ENCODE measurements at places on chromosomes 3 and 15. TPM values are rescaled to one million over a fixed set of nuclear protein-coding genes. Genes with fewer than 3 reads are reported as not detected.

- DNase-seq, result no peak
Observed at GRCh38 chr3:33317963-33318709, 40.9 kb downstream of the FBXL2 start.

- no peak for DNase-seq
Observed at GRCh38 chr3:13210221-13210975, 137.2 kb upstream of the IQSEC1 start.

DNA sequence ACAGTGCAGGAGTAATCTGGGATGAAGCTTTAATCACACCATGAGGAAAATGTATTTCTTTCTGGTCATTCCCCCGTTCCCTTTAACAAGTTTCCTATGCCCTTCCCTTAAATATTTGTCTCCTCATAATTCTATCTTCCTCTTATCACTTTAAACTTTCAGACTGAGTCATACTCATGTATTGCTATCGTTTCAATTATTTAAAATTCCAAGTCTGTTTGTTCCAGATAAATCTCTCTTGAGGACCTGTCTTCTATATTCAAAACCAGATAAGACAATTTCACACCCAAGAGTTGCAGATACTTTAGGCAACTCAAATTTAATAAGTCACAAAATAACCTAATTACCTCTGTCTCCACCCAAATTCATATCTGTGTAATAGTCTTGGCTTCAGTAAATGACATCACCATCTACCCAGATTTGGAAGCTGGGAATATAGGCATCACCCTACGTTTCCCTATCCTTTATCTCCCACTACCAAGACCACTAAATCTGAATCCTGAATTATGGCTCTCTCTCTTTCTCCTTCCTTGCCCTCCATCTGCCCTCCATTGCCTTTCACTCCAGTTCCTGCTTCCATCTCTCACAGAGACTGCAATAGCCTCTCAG, 220.1 kb downstream of the PYDC2 start:
- no peak for DNase-seq

GRCh38 chr3:143109861-143110260, 9.7 kb upstream of the CHST2 start:
- no peak for DNase-seq

The SKOR1 gene
- total RNA-seq, result 1.3 TPM

GRCh38 chr3:55690177-55690576, 203.1 kb upstream of the WNT5A start:
- no peak for DNase-seq

- no peak for DNase-seq
Observed at GRCh38 chr15:84975871-84976351, 5.7 kb upstream of the PDE8A start.

DNA sequence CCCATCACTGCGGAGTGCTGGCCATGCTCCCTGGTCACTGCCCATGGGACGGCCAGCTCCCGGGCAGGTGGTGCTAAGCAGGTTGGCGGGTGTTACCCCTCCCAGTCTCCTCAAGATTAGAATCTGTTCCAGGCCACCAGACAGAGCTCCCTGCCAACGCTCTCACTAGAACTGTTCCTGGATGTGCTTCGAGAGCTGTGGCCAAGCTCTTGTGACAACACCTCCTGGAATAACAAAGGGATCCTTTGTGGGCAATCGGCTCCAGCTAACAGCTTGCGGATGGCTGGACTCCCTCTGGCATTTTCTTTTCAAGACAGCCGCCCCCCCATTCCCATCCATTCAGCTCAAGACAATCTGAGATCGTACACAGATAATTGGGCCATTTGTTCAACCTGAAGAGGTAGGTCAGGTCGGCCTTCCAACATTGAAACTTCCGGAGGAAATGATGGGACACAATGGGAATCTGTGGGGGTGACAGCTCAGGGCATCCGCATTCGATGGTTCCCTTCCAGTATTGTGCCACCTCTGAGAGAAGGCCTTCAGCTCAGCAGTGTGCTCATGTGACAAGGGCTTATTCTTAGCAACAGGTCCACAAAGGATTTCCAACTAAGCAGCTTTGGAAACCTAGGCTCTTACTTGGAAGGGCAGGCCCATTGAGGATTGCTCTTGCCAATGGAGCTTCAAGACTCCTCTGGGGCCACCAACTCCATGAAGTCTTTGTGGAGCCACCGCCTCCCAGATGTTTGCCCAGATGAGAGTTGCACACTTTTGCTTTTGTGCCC, 11.6 kb upstream of the EPHB3 start:
- DNase-seq, result no peak

DNA sequence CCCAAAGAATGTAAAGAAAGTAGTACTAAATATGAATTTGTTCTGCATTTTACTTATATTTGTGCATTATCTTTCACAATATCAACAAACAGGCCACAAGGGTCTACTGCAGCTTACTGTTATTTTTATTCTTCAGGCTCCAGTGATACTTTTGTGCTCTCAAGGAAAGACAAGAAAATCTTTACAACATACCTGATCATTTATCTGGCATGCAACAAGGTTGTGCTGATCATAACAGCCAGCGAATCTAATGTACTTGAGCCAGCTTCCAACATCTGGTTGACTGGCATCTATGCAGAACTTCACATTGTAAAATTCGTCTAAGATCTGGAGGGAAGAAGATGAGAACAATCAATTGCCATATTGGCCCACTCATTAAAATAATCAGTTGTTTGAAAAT, 520.0 kb downstream of the MECOM start:
- DNase-seq, result no peak

Measured in sciatic nerve (tissue), 2 donors.